ENCODE measurements at places on chromosomes 12 and 14. TPM values are rescaled to one million over a fixed set of nuclear protein-coding genes. Genes with fewer than 3 reads are reported as not detected.

GRCh38 chr14:50964683-50965390 lies 20.6 kb upstream of the PYGL start:
- no peak overlapping the region for H3K27ac ChIP-seq
- DNase-seq = no peak
- peaks cover 35% of the 10 kb centered on the region for H3K4me1 ChIP-seq
- H3K27me3 ChIP-seq = no peaks in the 10 kb centered on the region

GRCh38 chr14:83706231-83706954 lies 1823.6 kb upstream of the FLRT2 start:
- H3K4me3 ChIP-seq = no peak overlapping the region
- H3K27me3 ChIP-seq = no peaks in the 10 kb centered on the region
- no peak overlapping the region for H3K27ac ChIP-seq
- H3K36me3 ChIP-seq = no peaks in the 10 kb centered on the region
- no peak for DNase-seq

- H3K36me3 ChIP-seq = no peaks in the 10 kb centered on the region
- no peak for DNase-seq
- no peaks in the 10 kb centered on the region for H3K27me3 ChIP-seq
- H3K4me3 ChIP-seq = no peak overlapping the region
Measured at GRCh38 chr14:70317091-70317968, 42.2 kb downstream of the COX16 start.

GRCh38 chr12:107405436-107405835 lies 280.2 kb upstream of the PWP1 start:
- DNase-seq = no peak
- no peak overlapping the region for H3K4me3 ChIP-seq
- no peaks in the 10 kb centered on the region for H3K27me3 ChIP-seq
- peaks cover 11% of the 10 kb centered on the region for H3K4me1 ChIP-seq
- no peaks in the 10 kb centered on the region for H3K36me3 ChIP-seq

GRCh38 chr12:127101076-127101475 lies 1165.9 kb upstream of the TMEM132C start:
- no peaks in the 10 kb centered on the region for H3K27me3 ChIP-seq
- no peak for DNase-seq
- no peak overlapping the region for H3K27ac ChIP-seq
- no peaks in the 10 kb centered on the region for H3K4me1 ChIP-seq
- H3K4me3 ChIP-seq = no peak overlapping the region

DNA sequence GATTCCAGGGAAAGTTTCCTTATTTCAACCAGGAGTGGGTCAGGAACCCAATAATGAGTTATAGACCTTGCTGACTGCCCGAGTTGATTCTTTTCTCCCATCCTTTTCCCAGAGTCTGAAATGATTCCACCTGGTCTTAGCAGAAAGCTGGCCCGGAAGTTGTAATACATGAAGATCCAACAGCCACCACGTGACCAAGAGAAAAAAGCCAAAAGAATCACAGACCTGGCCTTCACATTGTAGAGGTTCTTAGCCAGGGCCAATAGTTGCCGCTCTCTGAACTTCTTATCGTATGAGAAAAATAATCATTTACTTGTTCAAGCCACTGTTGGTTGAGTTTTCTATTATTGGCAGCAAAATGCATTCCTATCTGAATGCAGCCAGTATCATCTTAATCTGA lies 161.2 kb upstream of the HMGA2 start:
- H3K4me1 ChIP-seq = no peaks in the 10 kb centered on the region
- no peak for DNase-seq
- H3K4me3 ChIP-seq = no peak overlapping the region
- H3K27me3 ChIP-seq = no peaks in the 10 kb centered on the region

GRCh38 chr12:30610718-30611117 lies 85.0 kb downstream of the IPO8 start:
- no peak for DNase-seq
- no peaks in the 10 kb centered on the region for H3K27me3 ChIP-seq
- H3K4me1 ChIP-seq = no peaks in the 10 kb centered on the region

- DNase-seq = peak; percentile 49
- peak overlapping the region; percentile 4 for H3K27ac ChIP-seq
- no peak overlapping the region for H3K4me3 ChIP-seq
- peaks cover 2% of the 10 kb centered on the region for H3K4me1 ChIP-seq
Measured at GRCh38 chr14:101992708-101993107, 28.3 kb downstream of the DYNC1H1 start.

- no peaks in the 10 kb centered on the region for H3K27me3 ChIP-seq
- H3K36me3 ChIP-seq = peaks cover 42% of the 10 kb centered on the region
- peaks cover 31% of the 10 kb centered on the region for H3K4me1 ChIP-seq
- no peak overlapping the region for H3K27ac ChIP-seq
- H3K4me3 ChIP-seq = peak overlapping the region; percentile 80
Measured at GRCh38 chr14:77459072-77459723, 1.3 kb downstream of the AHSA1 start.

DNA sequence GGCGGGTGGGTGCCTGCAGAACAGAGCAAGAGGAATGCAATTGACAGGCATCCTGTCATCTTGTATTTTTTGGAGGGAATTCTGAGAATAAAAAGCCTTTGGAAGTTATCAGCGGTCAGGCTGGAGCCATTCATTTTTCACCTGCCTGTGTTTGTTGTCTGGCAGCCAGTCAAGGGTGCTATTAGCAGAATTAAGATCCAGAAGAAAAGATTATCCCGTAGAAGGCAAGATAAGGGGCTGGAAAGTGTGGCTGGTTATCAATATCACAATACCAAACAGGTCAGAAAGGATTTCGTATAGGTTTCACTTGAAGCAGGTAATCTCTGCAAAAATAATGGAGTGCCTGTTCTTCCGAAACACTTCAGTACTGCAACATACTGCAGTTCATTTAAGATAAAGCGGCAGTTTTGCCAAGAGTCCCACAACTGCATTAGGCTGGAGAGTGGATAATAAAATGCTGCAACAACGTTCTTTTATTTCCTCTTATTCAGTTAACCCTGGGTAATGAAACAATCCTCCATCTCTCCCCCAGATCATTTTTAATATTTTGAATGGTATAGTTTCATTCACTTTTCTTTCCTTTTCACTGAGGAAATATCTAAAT lies 171.2 kb upstream of the CDKN3 start:
- H3K27me3 ChIP-seq = peaks cover 23% of the 10 kb centered on the region
- no peak overlapping the region for H3K27ac ChIP-seq
- H3K4me3 ChIP-seq = no peak overlapping the region
- no peak for DNase-seq
- H3K4me1 ChIP-seq = no peaks in the 10 kb centered on the region

DNA sequence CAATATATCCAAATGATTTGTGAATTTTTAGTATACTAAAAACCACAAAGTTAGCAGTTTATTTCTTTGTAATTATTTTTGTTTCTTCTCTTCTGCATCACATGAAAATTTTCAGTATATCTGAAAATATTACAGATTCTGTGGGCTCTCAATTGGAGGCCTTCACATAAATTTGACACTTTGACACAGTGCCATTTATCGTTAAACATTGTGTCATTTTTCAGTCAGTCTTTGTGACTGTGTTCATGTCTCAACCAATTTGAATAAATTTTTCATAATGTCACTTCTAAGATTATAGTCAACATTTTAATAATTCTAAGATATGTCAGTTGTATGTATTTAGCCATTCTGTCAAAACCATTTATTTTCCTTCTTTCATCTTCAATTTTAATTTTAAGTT lies 1303.0 kb downstream of the LRFN5 start:
- no peak overlapping the region for H3K4me3 ChIP-seq
- DNase-seq = no peak
- H3K27ac ChIP-seq = no peak overlapping the region
- H3K36me3 ChIP-seq = no peaks in the 10 kb centered on the region
- no peaks in the 10 kb centered on the region for H3K27me3 ChIP-seq
- no peaks in the 10 kb centered on the region for H3K4me1 ChIP-seq

GRCh38 chr12:113083863-113084435 lies 27.4 kb downstream of the DTX1 start:
- H3K4me1 ChIP-seq = no peaks in the 10 kb centered on the region
- no peaks in the 10 kb centered on the region for H3K36me3 ChIP-seq
- no peak overlapping the region for H3K4me3 ChIP-seq
- peaks cover 11% of the 10 kb centered on the region for H3K27me3 ChIP-seq
- H3K27ac ChIP-seq = no peak overlapping the region

DNA sequence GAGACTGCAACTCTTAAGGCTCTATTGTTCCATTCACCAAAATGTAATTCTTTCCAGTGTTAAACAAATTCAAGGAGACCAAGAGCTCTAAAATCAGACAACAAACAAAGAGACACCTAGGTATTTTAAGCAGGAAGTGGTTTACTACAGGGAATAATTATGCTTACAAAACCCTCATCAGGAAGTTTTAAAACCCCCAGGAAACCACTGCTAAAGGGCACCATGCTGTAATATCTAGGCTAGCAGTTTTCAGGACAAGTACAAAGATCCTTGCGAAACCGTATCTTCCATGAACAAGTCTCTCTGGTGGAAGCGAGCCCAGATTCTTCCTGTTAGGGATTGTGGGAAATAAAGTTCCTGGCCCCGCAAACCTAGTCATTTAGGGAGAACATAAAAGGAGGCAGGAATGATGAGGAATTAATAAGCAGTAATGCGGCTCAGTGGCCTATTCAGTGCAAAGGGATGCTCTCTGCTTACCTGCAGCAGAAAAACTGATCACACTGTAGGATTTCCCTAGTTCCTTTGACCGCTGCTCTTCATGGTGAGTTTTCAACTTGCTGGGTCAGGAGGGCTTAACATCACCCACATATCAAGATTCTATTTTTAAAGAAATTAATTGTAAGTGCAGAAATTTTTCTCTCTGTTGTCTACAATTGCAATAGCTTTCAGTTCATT lies 42.8 kb downstream of the ACSM4 start:
- no peaks in the 10 kb centered on the region for H3K27me3 ChIP-seq
- H3K4me1 ChIP-seq = peaks cover 22% of the 10 kb centered on the region
- DNase-seq = no peak
- no peak overlapping the region for H3K27ac ChIP-seq

GRCh38 chr14:32905013-32905412 lies 33.7 kb upstream of the NPAS3 start:
- H3K4me3 ChIP-seq = no peak overlapping the region
- no peak overlapping the region for H3K27ac ChIP-seq
- no peaks in the 10 kb centered on the region for H3K4me1 ChIP-seq
- no peaks in the 10 kb centered on the region for H3K27me3 ChIP-seq

DNA sequence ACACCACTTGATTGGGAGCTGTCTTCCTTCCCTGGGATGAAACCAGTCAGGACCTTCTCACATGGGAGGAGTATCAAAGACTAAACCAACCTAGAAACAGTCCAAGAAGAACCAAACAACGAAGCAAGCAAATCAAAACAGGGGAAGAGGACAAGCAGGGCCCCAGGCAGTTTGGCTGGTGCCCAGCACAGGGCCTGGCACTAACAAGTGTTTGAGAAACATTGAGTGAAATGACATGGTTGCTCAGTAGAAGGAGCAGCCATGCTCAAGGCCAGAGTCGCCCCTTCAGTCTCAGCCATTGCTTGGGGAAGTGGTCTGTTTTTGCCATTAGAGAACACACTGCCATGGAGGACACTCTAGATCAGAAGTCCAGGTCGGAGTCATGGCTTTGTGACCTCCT lies 323.1 kb downstream of the CACNA1C start:
- H3K4me1 ChIP-seq = no peaks in the 10 kb centered on the region
- H3K36me3 ChIP-seq = no peaks in the 10 kb centered on the region
- H3K4me3 ChIP-seq = no peak overlapping the region
- DNase-seq = no peak
- H3K27ac ChIP-seq = no peak overlapping the region

DNA sequence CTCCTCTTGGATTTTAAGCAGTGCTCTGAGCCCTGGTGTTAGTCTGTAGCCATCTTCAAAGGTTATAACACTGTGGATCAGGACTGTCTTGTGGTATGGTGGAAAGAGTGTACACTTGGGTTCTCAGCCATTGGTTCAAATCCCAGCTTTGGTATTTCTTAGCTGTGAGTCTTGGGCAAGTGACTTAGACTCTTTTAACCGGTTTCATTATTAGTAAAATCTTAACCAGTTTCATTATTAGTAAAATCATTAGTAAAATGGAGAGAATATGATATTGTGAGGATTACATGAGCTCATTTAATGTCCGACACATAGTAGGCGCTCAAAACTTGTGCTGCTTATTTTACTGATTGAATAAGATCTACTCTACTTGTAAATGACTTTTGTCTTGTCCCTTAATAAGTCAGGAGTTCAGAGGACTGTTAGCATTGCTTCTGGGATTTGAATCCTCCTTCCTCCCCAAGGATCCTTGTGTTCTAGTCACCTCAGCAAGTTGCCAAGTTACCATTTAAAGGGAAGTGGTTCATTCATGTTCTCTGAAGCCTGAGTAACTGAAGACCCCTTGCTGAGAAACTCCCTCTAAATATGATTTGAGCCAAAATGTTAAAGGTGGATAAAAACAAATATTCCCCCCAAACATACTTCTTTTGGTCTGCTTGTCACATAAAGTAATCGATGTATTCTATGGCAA lies 12.4 kb downstream of the TTLL5 start:
- no peaks in the 10 kb centered on the region for H3K4me1 ChIP-seq
- H3K4me3 ChIP-seq = no peak overlapping the region
- H3K27me3 ChIP-seq = no peaks in the 10 kb centered on the region

DNA sequence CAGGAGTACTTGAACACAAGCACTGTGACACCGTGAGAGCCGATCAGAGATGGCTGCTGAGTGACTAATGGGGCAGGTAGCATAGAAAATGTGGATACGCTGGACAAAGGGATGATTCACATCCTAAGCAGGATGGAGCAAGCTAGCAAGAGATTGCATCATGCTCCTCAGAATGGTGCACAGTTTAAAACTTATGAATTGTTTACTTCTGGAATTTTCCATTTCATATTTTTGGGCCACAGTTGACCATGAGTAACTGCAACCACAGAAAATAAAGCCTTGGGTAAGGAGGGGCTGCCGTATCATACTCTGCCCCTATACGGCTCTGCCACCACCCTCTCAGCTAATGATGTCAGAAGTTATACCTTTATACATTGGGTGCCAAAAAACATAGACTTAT lies 23.3 kb upstream of the MARK3 start:
- H3K4me3 ChIP-seq = no peak overlapping the region
- H3K27ac ChIP-seq = peak overlapping the region; percentile 52
- no peaks in the 10 kb centered on the region for H3K27me3 ChIP-seq
- DNase-seq = peak; percentile 93

DNA sequence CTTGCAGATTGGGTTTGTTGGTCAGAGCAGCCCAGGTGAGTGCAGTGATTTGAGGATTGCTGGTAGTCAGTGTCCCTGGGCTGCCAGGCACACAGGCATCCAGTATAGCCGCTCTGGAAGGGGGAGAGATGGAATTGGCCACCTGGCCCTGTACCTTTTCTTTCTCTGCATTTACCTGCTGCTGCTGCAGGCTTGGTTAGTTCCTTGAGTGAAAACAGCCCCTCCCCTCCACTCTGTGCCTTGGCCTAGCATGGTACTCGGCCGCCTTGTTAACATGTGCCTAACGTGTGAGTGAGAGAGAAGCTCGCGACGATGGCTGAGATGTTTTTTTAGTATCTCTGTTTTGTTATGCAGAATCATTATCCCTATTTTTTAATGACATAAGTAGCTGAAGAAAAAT lies 49.3 kb upstream of the AMN start:
- DNase-seq = no peak
- no peak overlapping the region for H3K27ac ChIP-seq
- peaks cover 5% of the 10 kb centered on the region for H3K4me1 ChIP-seq
- H3K36me3 ChIP-seq = peaks cover 78% of the 10 kb centered on the region
- no peak overlapping the region for H3K4me3 ChIP-seq

- H3K36me3 ChIP-seq = no peaks in the 10 kb centered on the region
- peak; percentile 40 for DNase-seq
- no peak overlapping the region for H3K4me3 ChIP-seq
Measured at GRCh38 chr12:103697971-103698751, 111.1 kb downstream of the STAB2 start.

- no peak for DNase-seq
- H3K27ac ChIP-seq = no peak overlapping the region
- H3K36me3 ChIP-seq = no peaks in the 10 kb centered on the region
Measured at GRCh38 chr12:127893895-127894609, 372.9 kb upstream of the TMEM132C start.

Gene KITLG
- 0.03 TPM for polyA plus RNA-seq

Gene FOXA1
- polyA plus RNA-seq = not detected

Gene RNFT2
- polyA plus RNA-seq = 0.05 TPM

Gene RIPK3
- polyA plus RNA-seq = 56.7 TPM

Gene RERG
- polyA plus RNA-seq = not detected

Data from CD14-positive monocyte (primary cell).